ENCODE measurements at places on chromosomes 6 and 20.
A peak's percentile ranks its signal among the peaks of the same experiment; 100 is the strongest.

GRCh38 chr6:119346450-119346849 is 3.1 kb downstream of the MAN1A1 start:
- peak; percentile 65 for DNase-seq

GRCh38 chr6:13288481-13288880 is 39.9 kb downstream of the TBC1D7 start:
- no peak for DNase-seq

GRCh38 chr6:77587963-77588362 is 64.9 kb upstream of the MEI4 start:
- no peak for DNase-seq

- no peak for DNase-seq
Observed at GRCh38 chr6:166508726-166509125, 77.8 kb downstream of the RAMACL start.

- DNase-seq: no peak
Observed at GRCh38 chr6:108755257-108756240, 92.7 kb upstream of the ARMC2 start.

- DNase-seq: no peak
Observed at GRCh38 chr20:50921803-50922501, 9.3 kb downstream of the ADNP start.

DNA sequence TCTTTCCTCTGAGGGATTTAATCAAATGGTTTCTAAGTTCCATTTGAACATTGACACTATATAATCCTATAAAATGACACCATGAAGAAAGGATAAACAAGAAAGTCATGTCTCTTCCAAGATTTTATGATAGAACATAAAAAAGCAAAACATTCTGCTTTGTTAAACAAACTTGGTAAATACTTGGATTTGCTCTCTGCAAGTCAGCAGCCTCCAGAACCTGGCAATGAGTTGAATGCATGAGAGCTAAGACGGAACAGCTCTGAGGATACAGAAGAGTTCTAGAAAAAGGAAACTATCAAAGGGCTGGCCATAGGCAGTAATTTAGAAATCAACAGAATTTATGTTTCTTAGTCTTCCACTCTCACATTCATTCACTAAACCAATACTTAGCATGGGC is 656.0 kb upstream of the ID4 start:
- DNase-seq: no peak

DNA sequence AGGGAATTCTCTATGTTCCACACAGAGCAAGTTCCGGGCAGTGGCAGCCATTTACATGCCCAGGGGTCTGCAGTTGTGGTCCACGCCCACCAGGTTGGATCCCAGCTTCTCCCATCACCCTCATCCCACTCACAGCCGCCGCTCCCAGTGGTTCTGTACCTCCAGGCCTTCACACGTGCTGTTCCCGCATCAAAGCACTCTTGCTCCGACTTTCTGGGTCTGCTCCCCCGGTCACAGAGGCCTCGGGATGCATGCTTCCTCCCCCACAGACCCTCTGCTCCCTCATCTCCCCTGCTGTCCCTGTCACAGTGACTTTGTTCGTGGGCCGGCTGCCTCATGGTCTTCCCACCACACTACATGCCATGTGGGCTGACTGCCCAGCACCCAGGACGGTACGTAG is 332.5 kb downstream of the TAF4 start:
- DNase-seq: no peak

DNA sequence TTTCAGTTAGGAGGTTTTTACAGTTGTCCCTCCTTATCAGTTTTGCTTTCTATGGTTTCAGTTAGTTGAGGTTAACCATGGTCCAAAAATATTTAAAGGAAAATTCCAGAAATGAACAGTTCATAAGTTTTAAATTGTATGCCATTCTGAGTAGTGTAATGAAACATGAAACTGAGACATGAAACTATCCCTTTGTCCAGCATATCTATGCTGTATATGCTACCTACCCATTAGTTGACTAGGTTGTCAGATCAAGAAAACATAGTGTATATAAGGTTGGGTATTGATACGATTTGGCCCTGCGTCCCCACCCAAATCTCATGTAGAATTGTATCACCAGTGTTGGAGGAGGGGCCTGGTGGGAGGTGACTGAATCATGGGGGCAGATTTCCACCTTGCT is 39.1 kb downstream of the VGLL2 start:
- no peak for DNase-seq

DNA sequence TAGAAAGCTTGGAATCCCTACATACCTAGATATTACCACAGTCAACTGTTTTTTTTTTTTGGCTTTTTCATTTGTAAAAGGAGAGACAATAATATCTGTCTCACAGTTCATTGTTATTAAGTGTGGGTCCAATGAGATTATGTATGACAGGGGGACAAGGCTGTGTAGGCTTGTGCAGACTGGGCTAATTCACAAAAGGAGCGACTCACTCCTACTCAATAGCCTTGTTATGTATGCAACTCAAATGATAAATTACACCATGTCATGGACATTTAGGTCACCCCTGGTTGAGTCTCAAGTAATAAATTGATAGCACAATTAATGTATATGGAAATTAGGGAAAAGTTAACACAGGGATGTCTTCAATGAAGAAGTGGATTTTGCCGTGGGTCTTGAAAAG is 208.2 kb upstream of the MAP3K7 start:
- no peak for DNase-seq

DNA sequence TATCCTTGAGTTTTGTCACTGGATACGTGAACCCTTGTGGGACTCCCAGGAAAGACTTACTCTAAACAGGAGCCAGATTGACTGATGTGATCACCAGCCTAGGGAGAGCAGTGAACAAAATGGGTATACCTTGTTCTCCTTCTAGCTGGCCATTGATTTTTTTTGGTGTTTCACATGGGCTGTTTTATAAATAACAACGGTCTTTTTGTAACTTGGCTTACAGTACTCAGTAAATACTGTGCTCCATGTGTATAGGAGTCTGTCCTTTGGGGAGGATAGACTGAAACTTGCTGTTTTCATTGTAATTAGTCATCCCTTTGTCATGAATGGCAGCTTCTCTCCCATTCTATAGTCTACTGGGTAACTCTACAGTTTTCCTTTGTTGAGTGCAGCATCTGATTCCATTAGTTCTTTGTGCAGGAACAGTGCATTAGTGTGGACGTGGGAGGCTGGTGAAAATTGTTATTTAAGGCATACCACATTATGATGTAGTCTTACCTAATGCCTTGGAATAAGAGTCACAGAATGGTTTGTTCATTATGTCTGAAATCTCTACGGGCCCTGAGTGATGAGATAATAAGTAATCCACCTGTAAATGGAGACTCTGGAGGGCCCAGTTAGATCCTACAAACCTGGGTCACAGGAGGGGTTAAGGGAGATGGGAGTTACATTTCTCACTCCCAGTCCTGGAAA is 89.5 kb downstream of the TIAM2 start:
- no peak for DNase-seq

GRCh38 chr20:38170219-38170825 is 5.3 kb upstream of the TGM2 start:
- DNase-seq: no peak

- peak; percentile 51 for DNase-seq
Observed at GRCh38 chr20:22339091-22339881, 245.1 kb downstream of the FOXA2 start.

DNA sequence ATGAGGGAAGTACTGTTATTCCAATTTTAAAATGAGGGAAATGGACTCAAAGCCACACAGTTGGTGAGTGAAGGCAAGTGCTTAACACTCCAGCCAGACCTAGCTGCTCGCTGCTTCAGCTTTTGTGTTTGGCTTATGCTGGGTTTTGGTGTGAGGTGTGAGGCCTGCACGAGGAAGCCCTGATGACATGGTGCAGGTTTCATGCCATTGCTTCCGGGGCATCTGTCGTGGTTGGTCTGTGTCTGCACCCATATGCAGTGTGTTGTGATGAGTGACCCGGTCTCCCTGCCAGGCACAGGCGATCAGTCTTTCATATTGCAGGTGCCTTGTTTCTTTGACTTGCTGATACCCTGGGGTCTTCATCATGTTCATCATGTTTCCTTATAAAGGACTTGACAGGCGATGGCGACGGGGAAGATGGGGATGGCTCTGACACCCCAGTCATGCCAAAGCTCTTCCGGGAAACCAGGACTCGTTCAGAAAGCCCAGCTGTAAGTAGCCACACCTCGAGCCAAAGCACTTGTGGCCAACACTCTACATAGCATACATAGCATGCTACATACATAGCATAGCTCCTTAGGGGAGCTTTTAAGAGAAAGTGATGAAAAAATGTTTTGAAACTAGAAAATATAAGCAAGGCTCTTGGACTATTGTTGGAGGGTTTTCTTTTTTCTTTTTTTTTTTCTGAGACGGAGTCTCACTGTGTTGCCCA is 22.3 kb downstream of the DNMT3B start:
- no peak for DNase-seq

GRCh38 chr6:47476781-47477496 is 650 bp upstream of the CD2AP start:
- DNase-seq: no peak

DNA sequence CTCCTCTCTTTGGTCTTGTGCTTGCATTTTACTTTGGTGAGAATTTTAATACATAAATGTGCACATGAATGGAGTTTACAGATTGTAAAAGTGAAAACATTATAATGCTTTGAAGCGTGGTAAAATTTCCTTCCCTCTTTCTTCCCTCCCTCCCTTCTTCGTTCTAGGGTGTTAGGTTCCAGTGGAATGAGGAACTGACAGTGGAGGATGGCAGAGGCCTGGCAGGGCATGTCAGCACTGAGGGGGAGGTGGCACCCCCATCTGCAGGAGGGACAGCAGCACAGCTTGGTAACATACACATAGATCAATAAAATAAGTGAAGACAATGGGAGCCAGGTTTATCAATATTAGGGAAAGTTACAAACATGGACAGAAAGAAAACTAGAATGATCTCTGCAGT is 47.5 kb downstream of the RNASET2 start:
- no peak for DNase-seq

GRCh38 chr6:135624402-135625295 is 127.1 kb upstream of the AHI1 start:
- DNase-seq: no peak

DNA sequence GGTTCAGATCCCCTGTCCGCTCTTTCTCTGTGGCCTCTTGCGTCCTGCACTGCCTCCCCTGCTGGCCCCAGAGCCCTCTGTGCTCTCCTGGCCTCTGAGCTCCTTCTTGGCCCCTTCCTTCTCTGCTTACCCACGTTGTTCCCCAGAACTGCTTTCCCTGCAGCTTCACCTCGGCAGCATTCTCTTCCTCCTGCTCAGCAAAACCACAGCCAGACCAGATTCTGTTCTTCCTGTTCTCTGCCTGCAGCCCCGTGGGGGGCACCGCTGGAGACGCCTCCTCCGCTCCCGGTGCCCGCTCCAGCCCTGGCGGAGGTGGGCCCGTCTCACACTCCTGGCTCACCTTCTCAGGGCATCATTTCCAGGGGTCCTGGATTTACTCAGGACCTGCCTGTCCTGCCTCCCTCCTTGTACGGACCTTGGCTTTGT is 59.7 kb downstream of the TCP11 start:
- DNase-seq: no peak

DNA sequence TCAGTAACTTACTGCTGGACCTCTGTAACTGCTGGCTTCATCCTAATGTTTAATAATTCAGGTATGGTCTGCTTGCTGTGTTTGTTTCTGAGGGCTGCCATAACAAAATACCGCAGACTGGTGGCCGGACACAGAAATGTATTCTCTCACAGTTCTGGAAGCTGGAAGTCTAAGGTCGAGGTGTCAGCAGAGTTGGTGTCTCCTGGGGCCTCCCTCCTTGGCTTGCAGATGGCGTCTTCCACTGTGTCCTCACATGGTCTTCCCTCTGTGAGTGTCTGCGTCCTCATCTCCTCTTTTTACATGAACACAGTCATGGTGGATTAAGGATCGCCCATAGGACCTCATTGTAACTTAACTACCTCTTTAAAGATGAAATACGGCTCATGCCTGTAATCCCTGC is 389.7 kb upstream of the JARID2 start:
- DNase-seq: no peak

Data from cerebellar cortex (tissue), 1 donor.